ENCODE measurements at places on chromosomes 1 and 21.

- no peak for DNase-seq
Measured at GRCh38 chr1:31548534-31548906, 27.8 kb upstream of the TINAGL1 start.

GRCh38 chr1:30879126-30879786 lies 29.3 kb downstream of the SDC3 start:
- no peak for DNase-seq

DNA sequence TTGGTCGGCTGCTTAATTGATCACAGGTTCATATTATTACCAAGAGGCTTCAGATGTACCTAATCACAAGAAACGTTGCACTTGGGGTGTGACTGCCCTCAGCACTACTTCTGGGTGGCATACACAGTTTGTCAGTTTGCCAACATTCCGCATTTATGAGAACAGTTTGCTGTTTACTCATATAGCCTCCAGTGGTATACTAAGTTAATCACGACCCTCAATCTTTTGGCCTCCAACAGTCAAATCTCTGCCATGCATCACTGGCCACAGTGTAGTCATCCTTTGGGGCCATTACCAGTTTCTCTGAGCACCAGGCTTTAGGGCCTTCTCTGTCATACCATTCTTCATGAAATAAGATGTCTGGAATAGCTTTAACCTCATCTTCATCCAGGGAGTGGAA lies 62.8 kb upstream of the BCL9 start:
- DNase-seq = no peak

DNA sequence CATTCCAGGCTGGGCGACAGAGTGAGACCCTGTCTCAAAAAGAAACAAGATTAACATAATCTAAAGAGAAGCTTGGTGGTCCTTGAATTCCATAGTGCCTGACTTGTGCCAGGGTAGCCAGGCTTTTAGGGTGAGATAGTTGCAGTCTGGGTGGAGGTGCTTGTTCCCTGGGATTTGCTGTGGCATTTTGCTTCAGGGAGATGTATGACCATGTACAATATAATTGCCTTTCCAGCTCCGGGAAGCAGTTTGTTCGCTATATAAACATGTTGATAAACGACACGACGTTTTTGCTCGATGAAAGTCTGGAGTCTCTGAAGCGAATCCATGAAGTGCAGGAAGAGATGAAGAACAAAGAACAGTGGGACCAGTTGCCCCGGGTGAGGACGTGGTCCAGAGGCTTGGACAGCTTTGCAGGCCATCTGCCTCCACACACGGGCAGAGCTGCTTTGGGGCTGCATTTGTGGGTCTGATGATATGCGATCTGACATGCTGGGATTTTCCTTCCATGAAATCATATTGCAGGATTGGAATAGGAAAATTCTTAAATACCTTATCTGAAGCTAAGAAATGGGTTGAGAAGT lies 49.4 kb upstream of the KIF1B start:
- DNase-seq = no peak

DNA sequence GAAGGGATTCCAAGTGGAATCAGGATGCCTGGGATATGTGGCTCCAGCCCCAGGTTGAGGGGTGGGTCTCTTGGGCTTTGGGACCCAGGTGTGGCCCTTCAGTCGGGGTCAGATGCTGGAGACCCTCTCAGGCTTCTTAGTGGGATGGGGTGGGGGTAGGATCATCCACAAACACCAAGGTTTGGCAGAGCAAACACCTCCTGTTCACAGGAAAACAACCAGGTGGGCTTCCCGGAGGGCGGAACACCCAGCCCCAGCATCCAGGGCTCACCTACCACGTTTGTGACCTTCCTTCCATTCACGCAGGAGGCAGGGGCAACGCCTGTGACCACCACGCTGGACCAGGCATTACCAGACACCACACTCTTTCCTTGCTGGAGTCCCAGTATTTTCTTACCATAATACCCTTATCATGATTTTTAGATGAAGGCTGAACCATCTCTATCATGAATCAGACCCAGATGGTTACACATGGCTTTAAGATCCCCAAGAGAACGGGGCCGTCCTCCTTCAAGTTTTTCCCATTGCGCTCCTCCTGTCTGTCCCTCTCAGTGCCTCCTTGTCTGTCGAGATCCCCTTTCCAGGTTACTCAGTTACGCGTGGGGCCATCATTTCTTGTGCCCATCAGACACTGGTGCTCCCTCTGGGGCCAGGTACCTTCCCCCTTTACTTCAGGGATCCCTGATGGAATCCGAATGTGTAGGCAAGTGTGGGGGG lies 428.2 kb downstream of the NPHP4 start:
- no peak for DNase-seq

DNA sequence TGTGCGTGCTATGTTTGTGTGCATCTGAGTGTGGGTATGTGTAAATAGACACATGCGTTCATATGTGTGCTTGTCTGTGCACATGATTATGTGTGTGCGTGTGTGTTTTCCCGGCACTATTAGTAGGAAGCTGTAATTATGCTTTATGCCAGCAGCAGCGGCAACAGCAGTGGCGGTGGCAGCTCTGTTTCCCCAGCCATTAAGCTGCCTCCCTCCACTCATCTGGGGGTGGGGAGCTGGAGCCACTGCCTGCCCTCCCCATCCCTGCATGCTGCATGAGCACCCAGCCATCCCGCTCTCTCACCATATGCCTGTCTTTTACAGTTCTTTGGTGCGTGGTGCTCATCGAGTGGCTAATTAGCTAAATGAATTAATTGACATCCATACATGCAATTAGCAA lies 30.5 kb upstream of the ACOT11 start:
- DNase-seq = no peak

- DNase-seq = no peak
Measured at GRCh38 chr1:3174487-3175247, 105.7 kb downstream of the PRDM16 start.

GRCh38 chr21:36717976-36718375 lies 19.1 kb downstream of the SIM2 start:
- DNase-seq = no peak

- DNase-seq = peak; percentile 94
Measured at GRCh38 chr1:7940745-7941436, at the start of gene TNFRSF9. TNFRSF9 (minus strand) TSS chr1:7940839; CDS start chr1:7939994, 845 bp downstream.

GRCh38 chr1:222251847-222252246 lies 296.1 kb downstream of the HHIPL2 start:
- DNase-seq = no peak

DNA sequence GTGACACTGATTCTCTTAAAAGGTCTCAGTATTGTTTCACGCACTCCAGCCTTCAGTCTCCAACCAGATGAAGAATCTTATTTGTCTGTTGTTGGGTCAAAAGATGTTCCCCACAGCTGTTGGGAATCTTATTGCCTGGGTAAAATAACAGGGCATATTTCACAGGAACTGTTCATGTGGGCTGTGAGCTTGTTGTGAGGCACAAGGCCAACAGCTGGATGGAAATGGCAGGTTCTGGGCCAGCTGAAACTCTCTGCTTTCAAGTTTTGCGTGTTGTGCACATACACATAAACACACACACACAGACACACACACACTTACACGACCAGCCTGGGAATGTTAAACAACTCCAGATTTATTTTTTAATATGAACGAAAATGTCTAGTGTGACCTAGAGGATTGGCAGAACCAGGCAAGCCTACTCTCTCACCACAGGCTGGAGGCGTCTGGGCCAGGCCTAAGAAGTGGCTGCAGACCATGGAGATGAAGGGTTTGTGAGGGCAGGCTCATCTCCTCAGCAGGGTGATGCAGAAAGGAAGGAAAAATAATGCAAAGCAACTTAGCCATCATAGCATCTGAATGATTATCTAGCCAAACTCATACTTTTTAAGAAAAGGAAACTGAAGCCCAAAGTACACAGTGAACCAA lies 357.0 kb downstream of the TTLL7 start:
- no peak for DNase-seq

DNA sequence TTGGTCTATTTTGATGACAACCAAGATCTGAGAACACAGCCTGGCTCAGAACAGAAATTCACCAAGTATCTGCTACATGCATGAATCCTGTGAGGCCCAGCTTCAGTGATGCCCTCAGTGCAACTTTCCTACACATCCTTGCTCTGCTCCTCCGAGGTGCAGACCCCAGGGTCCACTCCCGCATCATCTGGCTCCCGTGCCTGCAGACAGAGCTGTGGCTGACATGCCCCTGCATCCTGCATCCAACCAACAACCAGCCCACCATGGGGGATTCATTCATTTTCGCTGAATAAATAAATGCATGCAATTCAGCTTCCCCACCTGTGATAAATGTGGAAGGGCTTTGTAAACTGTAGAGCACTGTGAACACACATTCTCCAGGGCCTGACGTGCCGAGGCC lies 112.3 kb downstream of the GLIS1 start:
- no peak for DNase-seq

GRCh38 chr1:184696403-184696802 lies 58.3 kb downstream of the EDEM3 start:
- no peak for DNase-seq

DNA sequence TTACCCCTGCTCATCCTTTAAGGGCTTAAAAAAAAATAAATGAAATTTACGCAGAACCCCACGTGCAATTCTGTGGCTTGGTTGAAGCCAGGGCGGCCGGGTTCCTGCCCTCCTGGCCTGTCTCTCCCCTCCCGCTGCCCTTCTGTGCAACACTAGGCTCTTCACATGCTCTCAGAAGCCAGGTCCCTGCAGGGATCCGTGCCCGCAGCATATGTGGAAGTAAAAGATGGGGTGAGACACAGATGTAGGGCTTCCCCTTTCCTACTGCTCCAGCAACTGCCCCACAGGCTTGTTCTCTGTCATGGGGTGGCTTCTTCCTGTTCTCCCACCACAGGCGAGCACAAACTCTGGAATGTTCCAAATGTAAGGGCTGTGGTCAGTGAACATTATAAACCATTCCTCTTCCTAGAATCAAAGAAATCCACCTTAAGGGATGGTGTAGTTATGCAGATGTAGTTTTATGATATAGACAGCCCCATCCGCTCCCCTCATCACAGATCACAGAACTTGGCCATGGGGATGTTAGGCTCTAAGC lies 535.4 kb downstream of the KIF26B start:
- DNase-seq = no peak

GRCh38 chr1:227996187-227996950 lies 10.4 kb upstream of the WNT3A start:
- DNase-seq = peak; percentile 3

DNA sequence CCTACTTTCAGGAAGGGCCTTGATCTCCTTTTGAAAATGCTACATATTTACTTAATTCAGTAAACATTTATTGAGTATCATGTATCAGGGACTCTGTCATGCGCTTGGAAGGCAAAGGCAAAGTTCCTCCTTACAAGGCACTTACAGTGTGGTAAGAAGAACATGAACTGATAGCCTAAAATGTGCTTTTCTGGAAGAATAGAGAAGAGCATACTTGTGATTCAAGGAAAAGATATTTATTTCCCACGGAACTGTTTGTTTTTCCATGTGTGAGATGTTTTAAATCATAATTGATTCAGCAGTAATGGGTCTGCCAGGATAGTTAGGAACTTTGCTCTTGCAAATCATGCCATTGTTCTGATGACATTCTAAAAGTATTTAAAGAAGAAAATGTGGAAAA lies 110.1 kb upstream of the ZNHIT6 start:
- DNase-seq = no peak
